Cardiac ventricle fibroblast (primary cell): ENCODE measurements at places on chromosomes 11 and 22. TPM values are rescaled to one million over a fixed set of nuclear protein-coding genes. Genes with fewer than 3 reads are reported as not detected.

MRGPRE gene
- not detected in 2 replicates for total RNA-seq

IL17REL gene
- not detected in 2 replicates for total RNA-seq

BACE1 gene
- 44.4 and 53.9 TPM in 2 replicates for total RNA-seq

KRTAP5-7 gene
- not detected in 2 replicates for total RNA-seq

PAFAH1B2 gene
- total RNA-seq: 46.2 and 53.0 TPM in 2 replicates

PLAAT4 gene
- total RNA-seq: 60.6 and 68.1 TPM in 2 replicates

KCNJ11 gene
- not detected in 2 replicates for total RNA-seq

APOBEC3G gene
- 8.8 and 9.9 TPM in 2 replicates for total RNA-seq

CAVIN3 gene
- total RNA-seq: 469 and 520 TPM in 2 replicates

ME3 gene
- total RNA-seq: 22.0 and 25.9 TPM in 2 replicates

KCTD14 gene
- 0.54 and 0.62 TPM in 2 replicates for total RNA-seq

OR52A5 gene
- not detected in 2 replicates for total RNA-seq

INTS4 gene
- total RNA-seq: 12.4 and 15.6 TPM in 2 replicates

RCN1 gene
- total RNA-seq: 423 and 473 TPM in 2 replicates

FGF19 gene
- not detected in 2 replicates for total RNA-seq

KCNJ1 gene
- not detected in 2 replicates for total RNA-seq

OR8D1 gene
- not detected in 2 replicates for total RNA-seq

MFRP gene
- 0.12 TPM in 1 of 2 replicates, not detected in the other for total RNA-seq

CTNND1 gene
- total RNA-seq: 59.2 and 68.4 TPM in 2 replicates

MS4A8 gene
- not detected in 2 replicates for total RNA-seq

C1QTNF4 gene
- 0.20 and 1.6 TPM in 2 replicates for total RNA-seq

SMIM38 gene
- not detected in 2 replicates for total RNA-seq

CEP57 gene
- 22.4 and 30.3 TPM in 2 replicates for total RNA-seq

SEC14L2 gene
- total RNA-seq: 11.5 and 30.1 TPM in 2 replicates

ZPR1 gene
- total RNA-seq: 16.1 and 32.4 TPM in 2 replicates

OR51I1 gene
- total RNA-seq: not detected in 2 replicates

APLNR gene
- 2.1 and 3.9 TPM in 2 replicates for total RNA-seq

GAL3ST1 gene
- 0.49 and 0.56 TPM in 2 replicates for total RNA-seq
